ENCODE measurements at places on chromosomes 7 and 10.

GRCh38 chr7:67955061-67955460, 958.4 kb downstream of the TYW1 start:
- DNase-seq = no peak

DNA sequence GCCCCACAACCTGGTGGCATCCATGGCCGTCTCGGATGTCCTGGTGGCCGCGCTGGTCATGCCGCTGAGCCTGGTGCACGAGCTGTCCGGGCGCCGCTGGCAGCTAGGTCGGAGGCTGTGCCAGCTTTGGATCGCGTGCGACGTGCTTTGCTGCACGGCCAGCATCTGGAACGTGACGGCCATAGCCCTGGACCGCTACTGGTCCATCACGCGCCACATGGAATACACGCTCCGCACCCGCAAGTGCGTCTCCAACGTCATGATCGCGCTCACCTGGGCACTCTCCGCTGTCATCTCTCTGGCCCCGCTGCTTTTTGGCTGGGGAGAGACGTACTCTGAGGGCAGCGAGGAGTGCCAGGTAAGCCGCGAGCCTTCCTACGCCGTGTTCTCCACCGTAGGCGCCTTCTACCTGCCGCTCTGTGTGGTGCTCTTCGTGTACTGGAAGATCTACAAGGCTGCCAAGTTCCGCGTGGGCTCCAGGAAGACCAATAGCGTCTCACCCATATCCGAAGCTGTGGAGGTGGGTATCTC, 1.1 kb downstream of the HTR5A start:
- DNase-seq = peak; percentile 34

DNA sequence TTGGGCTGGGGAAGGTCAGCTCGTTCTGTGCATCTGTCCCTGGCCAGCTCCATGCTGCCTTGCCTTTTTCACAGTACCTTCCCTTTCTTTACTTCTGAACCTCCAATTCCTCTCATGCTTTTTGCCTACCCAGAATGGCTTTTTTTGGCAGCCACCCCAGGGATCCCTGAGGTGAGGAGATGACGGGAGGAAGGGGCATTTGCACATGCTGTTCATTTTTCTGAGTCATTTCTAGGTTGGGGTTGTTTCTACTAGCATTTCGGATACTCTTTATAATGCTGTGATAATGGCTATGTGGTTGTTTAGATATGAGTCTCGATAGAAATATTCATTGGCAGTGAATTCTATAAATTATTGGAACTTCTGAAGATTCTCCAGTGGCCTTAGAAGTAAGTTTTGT, 415.1 kb upstream of the FZD8 start:
- DNase-seq = no peak

- DNase-seq = peak; percentile 27
Measured at GRCh38 chr10:60167050-60167449, 222.6 kb downstream of the ANK3 start.

DNA sequence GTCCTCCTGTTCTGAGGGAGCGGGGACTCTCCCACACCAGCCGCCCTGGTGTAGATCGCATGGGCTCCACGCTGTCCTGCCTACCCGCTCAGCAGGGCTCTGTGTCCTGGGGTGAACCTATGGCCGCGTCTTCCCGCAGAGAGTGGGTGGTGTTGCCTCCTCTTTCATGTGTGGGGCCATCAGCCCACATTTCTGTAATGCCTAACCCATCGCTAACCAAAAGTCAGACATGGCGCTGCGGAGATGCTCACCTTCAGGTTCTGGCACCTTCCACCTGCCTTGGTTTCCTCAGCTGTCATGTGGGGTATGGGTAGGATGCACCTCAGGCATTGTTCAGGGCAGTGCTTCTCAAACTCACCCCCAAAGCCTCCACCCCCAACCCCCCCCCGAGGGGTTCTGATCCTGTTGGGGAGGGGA, 50.5 kb upstream of the CAMK2B start:
- DNase-seq = no peak

- no peak for DNase-seq
Measured at GRCh38 chr7:66355756-66356155, 150.6 kb downstream of the TPST1 start.

DNA sequence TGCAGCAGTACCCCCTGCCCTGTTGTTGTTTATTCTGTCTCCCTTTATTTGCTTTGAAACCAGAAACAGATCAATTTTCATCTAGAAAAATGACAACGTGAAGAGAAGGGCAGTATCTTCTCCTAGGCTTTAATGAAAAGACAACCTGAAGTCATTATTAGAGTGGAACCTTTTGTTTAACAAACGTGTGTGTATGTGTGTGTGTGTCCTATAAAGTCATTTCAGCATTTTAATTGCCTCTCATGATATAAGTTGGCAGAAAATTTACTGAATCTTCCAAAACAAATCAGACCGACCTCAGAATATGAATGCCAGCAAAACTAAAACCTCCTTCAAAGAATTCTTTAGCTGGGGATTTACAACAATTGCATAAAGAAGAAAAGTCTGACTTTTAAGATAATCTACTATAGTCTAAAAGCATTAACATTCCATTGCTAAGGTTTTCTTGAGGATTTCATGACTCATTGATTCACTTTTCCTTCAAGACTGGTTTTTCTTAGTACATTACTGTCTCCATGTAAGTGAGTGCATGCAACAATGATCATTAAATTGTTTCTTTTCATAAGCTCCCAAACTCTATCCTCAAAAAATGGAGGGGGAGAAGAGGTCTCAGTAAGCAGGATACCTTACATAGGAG, 3.2 kb downstream of the GLI3 start:
- DNase-seq = no peak

DNA sequence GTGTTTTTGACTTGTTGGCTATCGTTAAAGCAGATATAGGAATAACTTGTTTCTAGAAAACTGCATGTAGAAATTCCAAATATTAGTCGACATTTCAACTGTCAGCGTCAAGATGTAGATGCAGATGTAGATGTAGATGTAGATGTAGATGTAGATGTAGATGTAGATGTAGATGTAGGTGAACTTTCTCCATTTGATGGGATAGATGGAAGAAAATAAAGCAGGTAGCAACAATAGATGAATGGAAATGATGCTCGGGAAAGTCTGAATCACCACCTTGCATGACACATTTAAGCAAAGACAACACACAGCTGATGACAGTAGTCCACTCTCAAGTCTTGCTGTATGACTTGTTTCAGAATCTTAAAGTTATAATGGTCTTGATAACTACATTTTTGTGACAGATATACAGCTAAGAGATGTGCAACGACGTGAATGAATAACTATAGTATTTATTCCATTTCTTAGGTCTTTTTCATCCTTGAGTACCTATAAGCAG, 53.5 kb downstream of the SND1 start:
- DNase-seq = no peak

- peak; percentile 65 for DNase-seq
Measured at GRCh38 chr7:13748998-13749397, 240.5 kb downstream of the ETV1 start.

DNA sequence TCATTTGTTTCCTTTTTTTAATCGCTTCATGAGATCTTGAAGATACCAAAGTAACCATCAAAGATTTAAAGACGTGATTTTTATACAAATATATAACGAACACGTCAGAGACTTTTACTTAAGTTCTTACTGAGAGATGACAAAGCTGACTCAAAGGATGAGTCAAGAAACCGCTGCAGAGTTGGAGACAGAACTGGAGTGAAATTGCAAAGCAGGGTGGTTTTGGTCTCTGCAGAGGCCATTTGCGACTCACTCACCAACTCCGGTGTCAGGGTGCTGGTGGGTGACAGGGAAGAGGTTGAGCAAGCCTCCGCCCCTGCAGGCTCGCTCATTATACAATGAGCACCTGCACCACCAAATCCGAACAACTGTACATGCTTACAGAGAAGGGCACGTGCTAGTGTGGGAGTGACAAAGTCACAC, 75.2 kb downstream of the DNAJB6 start:
- DNase-seq = no peak

DNA sequence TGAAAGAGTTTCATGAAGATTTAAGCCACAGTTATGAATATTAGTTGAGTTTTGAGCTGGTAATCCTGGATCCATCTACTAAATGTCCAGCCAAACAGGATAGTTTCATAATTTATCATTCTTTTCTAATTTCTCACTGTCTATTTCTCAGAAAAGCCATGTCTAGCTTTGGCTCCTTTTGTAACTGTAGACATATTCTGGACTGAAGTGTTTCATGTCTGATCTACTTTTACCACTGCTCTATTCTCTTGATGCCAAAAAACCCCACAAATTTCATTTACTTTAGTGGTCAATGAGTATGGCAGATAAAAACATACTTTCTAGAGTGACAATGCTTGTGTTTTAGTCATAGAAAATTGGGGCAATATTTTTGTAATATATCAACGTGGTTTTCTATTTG, 61.2 kb downstream of the ICA1 start:
- DNase-seq = no peak

- DNase-seq = no peak
Measured at GRCh38 chr7:53607961-53608360, 572.5 kb downstream of the POM121L12 start.

DNA sequence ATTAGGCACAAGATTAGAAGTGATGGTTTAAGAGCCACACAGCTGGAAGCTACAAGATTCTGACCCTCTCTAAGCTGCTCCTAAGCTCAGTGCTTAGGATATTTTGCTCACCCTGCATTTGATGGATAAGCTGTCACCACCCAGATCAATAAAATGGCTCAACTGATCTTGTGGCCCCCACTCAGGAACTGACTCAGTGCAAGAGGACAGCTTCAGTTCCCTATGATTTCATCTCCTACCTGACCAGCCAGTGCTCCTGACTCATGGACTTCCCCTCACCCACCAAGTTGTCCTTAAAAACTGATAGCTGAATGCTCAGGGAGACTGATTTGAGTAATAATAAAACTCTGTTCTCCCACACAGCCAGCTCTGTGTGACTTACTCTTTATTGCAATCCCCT, 833.8 kb downstream of the GRID1 start:
- no peak for DNase-seq

GRCh38 chr7:12895296-12895695, 207.9 kb downstream of the ARL4A start:
- no peak for DNase-seq

DNA sequence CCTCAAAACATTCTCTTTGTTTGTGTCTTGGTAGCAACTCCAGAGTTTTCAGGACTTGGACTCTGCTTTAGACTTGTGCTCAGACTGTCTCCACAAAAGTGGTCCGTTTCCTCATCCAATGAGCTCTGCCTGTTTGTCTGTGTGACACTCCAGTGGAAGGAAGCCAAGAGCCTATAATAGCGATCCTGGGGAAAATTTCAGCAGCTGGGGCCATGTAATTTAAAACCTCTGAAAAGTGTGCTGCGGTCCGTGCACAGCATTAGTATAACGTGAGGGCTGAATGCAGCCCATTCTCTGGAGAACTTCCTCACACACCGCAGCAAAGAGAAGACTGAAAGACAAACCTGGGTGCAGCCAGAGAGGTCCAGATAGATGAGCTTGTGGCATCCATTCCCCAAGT, at the start of gene LRRC17:
Gene LRRC17 (plus strand): TSS at position 259 of the 400 bp plus-strand sequence. CDS start 20,914 bp downstream, outside the sequence.
- DNase-seq = no peak

GRCh38 chr10:122462533-122463465, 1.4 kb downstream of the HTRA1 start:
- DNase-seq = no peak

DNA sequence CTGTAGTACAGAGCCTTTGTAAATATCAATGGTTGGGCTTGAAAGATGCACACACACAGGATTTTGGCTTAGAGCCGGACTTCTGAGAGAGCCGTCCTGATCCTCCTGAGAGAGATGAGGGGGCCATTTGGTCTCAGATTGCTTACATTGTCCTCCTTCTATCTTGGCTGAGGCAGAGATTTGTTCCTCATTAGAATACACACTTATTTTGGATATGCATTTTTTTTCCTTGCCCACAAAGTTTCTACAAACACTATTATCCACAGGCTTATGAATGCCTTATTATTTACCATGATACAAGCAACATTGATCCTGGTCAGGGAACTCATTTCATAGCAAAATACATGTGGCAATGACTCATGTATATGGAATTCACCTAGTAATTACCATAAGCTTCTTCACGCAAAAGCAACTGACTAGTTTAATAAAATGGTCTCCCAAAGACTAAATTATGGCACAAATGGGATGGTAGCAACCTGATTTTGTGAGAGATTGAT, 175.3 kb downstream of the MDFIC start:
- no peak for DNase-seq

DNA sequence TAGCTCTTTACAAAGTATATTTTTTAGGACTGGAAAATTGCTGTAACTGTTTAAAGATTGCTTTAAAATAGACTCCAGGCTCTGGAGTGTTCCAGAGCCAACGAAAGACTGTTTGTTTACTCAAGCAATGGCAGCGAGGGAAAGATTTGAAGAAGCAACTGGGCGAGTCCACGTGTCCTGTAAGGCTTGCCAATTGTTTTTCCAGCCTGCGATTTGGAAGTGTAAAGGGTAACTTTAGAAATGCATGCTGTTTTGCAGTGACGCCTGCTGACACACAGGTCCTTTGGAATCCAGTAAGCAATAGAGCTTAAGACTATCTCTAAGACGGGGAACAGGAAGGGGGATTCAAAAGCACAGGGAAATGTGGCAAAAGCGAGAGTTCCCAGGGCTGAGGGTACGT, 55.8 kb downstream of the TACC2 start:
- DNase-seq = no peak

- no peak for DNase-seq
Measured at GRCh38 chr10:43204042-43204942, 62.6 kb downstream of the RASGEF1A start.

GRCh38 chr7:99624484-99624883, 7.7 kb downstream of the ZSCAN25 start:
- no peak for DNase-seq

- DNase-seq = no peak
Measured at GRCh38 chr7:8702807-8703206, 269.4 kb downstream of the NXPH1 start.

- DNase-seq = no peak
Measured at GRCh38 chr7:30888747-30889146, 22.9 kb upstream of the AQP1 start.

GRCh38 chr10:51318399-51319172, 244.3 kb downstream of the PRKG1 start:
- DNase-seq = no peak

DNA sequence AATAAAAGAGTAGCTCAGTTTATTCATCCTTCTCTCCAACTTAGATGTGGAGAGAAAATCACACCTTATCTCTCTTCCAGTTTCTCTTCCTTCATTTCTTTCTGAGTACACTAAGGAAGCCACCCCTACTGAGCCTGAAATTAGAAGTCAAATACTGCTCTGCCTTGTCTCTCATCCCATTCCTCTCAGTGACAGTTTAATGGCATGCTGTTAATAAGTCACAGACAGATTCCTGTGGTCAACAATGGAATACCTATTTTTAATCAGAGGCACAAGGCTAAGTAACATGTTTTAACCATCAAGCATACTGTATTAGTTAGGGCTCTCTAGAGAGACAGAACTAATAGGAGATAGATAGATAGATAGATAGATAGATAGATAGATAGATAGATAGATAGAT, 253.2 kb downstream of the HTR7 start:
- no peak for DNase-seq

- DNase-seq = no peak
Measured at GRCh38 chr7:25864511-25864910, 287.5 kb upstream of the NFE2L3 start.

GRCh38 chr10:29033311-29033940, 255.4 kb upstream of the LYZL1 start:
- no peak for DNase-seq

All from cerebellar nuclear complex (tissue), 1 donor.